ENCODE measurements at places on chromosomes 3 and 15. TPM values are rescaled to one million over a fixed set of nuclear protein-coding genes. Genes with fewer than 3 reads are reported as not detected.
A peak's percentile ranks its signal among the peaks of the same experiment; 100 is the strongest.

The APBA2 gene
- 30.8 TPM for total RNA-seq

GRCh38 chr3:45417930-45418847 lies 29.8 kb downstream of the LARS2 start:
- no peak for DNase-seq
- H3K4me1 ChIP-seq = peaks cover 9% of the 10 kb centered on the region
- H3K4me3 ChIP-seq = no peak overlapping the region
- H3K27ac ChIP-seq = no peak overlapping the region
- peaks cover 6% of the 10 kb centered on the region for H3K36me3 ChIP-seq
- H3K27me3 ChIP-seq = no peaks in the 10 kb centered on the region

GRCh38 chr3:73546961-73547360 lies 77.8 kb downstream of the PDZRN3 start:
- H3K36me3 ChIP-seq = no peaks in the 10 kb centered on the region
- peaks cover 2% of the 10 kb centered on the region for H3K27me3 ChIP-seq
- no peak overlapping the region for H3K4me3 ChIP-seq
- H3K4me1 ChIP-seq = no peaks in the 10 kb centered on the region

The DUOX1 gene
- not detected for total RNA-seq

DNA sequence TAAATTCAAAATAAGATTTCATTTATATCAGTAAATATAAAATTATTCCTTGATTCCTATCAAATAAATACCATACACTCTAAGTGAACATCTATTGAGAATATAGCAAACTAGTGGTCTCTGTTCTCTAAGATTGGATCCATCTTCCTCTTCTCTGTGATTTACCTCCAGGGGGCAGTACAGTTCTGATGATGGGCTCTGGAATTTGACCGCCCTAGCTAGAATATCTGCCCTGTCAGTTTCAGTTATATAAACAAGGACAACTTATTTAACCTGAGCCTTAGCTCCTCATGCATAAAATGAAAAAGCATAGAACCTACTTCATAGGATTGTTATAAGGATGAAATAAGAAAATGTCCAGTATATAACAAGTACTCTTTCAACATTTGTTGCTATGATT lies 171.1 kb upstream of the CCDC54 start:
- H3K27ac ChIP-seq = no peak overlapping the region
- peak; percentile 4 for DNase-seq
- H3K4me1 ChIP-seq = peaks cover 4% of the 10 kb centered on the region

The UBAP1L gene
- total RNA-seq = 3.3 TPM

DNA sequence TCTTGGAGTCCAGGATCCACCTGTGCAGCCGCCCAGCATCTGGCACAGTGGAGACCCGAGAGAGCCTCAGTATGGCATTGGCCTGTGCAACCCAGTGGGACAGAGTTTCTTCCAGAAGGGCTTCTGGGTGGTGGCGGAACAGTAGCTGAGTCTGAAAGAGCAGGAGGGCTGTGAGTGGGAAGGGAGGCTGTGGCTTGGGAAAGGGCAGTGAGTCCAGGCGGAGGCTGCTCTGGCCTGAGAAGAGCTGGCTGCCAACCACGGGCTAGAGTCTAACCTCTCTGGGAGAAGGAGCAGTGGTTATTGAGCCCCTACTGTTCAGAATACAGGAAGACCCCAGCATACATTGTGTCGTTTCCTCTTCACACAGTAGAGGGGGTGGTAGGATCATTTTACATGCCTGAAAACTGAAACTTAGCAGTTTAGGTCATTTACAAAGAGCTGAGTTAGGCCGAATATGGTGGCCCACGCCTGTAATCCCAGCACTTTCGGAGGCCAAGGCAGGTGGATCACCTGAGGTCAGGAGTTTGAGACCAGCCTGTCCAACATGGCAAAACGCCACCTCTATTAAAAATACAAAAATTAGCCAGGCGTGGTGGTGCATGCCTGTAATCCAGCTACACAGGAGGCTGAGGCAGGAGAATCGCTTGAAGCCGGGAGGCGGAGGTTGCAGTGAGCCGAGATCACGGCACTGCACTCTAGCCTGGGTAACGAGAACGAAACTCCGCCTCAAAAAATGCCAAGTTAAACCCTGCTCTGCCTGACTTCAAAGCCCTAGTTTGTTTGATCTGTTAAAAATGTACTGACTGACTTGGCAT lies 3.2 kb downstream of the AEN start:
- H3K27me3 ChIP-seq = peaks cover 3% of the 10 kb centered on the region
- peak overlapping the region; percentile 89 for H3K27ac ChIP-seq
- H3K4me3 ChIP-seq = peak overlapping the region; percentile 85

DNA sequence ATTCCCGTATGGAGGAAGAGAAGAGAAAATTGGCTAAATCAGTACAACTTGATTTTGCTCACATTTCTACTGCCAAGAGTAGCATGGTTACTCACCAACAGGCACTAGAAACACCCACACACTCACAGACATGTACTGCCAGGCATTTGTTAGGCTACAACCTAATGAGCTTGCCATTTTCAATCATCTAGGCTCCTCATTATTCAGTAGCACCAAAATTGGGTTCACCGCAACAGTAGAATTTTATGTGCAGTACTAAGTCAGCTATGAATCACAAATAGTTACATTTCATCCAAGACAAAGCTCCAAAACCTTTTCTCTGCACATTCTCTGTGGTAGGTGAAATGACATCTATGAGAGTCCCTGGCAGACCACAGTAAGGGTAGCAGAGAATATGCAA lies 15.0 kb upstream of the THUMPD3 start:
- no peak overlapping the region for H3K27ac ChIP-seq
- H3K36me3 ChIP-seq = no peaks in the 10 kb centered on the region
- no peaks in the 10 kb centered on the region for H3K4me1 ChIP-seq

The PEX5L gene
- not detected for total RNA-seq
